Kidney (tissue), 22 donors: ENCODE measurements at places on chromosomes 13 and 19. TPM values are rescaled to one million over a fixed set of nuclear protein-coding genes. Genes with fewer than 3 reads are reported as not detected.

Gene SLAIN1
- 12.4 TPM for total RNA-seq

DNA sequence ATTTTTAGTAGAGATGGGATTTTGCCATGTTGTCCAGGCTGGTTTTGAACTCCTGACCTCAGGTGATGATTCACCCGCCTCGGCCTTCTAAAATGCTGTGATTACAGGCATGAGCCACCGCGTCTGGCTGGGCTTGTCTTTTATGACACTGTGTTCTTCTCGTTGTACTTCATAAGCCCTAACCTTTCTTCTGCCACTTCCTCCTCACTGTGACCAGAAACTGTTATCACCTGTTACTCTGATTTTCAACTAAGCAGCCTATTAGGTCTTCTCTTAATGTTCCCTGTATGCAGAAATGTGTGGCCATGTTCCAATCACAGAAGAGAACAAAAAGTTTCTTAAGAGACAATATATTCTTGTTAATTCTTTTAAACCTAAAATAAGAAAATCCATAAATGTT is 16.4 kb downstream of the ZNF790 start:
- no peak for DNase-seq

- DNase-seq = no peak
Measured at GRCh38 chr13:34028496-34029442, 210.8 kb downstream of the RFC3 start.

GRCh38 chr19:3176715-3177501 is 1.7 kb upstream of the S1PR4 start:
- DNase-seq = no peak

DNA sequence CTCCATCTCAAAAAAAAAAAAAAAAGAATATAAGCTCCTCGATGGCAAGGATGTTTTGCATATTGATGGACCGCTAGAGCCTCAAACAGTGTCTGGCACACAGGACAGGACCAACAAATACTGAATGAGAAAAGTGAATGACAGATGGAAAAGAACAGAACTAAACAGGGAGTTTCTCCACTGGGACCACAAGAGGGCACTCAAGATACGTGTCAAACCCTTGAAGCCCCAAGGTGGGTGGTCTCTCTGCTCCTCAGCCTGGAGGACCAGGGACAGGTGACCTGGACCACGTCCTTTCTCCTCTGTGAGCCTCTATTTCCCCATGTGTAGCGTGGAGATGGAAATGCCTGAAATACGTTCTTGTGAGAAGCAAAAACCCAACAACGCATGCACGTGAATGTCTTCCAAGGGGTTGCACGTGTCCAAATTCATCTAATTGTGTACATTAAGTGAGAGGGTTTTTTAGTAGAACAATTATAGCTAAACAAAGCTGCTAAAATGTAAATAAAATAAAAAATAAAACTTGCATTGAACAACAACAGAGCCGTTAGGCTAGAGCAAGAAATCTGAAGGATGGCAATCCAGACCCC is 5.7 kb upstream of the CDC42EP5 start:
- DNase-seq = peak; percentile 58

- DNase-seq = no peak
Measured at GRCh38 chr13:60453490-60453889, 56.5 kb downstream of the TDRD3 start.
